Stimulated activated CD4-positive, alpha-beta T cell treated with anti-CD3 and anti-CD28 coated beads, Interleukin-12 subunit alpha, Interleukin-12 subunit beta, amount 100 ng/mL, for 48 hours (primary cell): ENCODE measurements at places on chromosomes 2 and 18.

GRCh38 chr2:159600752-159601151, 15.6 kb downstream of the BAZ2B start:
- DNase-seq = no peak

GRCh38 chr18:75784390-75784789, 356.9 kb upstream of the SMIM21 start:
- DNase-seq = no peak

DNA sequence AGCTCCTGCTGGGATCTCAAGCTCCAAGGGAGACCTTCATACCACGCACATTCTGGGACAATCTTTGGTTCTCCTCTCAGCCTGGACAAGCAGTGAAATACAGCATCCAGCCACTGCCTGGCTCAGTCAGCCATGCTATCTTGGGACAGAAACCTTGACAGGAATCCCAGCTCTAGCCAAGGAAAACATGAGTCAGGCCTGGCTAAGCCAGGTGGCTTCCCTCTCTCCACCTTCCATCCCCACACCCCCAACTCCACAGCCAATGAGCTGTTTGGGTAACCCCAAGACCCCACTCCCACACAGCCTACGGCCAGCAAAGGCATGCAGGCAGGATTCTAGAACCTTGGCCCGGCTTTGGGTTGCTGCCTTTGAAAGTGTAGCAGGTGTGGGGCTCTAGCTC, 64.9 kb downstream of the MCFD2 start:
- no peak for DNase-seq

- no peak for DNase-seq
These were observed 121.1 kb upstream of the PID1 start for GRCh38 chr2:229392196-229392595.

DNA sequence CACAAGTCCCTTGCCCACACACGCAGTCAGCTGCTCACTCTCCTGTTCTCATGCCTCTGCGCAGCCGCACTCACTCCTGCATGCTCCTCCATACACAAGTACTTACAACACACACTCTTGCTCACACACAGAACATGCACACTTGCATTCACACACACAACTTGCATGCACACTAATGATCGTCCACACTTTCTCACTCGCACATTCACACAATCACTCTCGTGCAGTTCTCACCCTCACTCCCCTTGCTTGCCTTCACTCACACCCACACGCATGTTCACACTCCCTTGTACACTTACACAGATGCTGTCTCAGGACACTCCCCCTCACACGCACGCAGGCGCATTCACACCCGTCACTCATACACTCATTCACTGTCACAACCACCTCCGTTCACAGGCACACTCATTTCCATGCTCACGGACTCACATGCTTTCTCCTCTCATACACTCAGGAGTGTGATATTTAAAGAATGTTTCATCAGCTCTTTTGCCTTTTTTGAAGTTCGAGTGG, 36.1 kb upstream of the LYPD6B start:
- no peak for DNase-seq

DNA sequence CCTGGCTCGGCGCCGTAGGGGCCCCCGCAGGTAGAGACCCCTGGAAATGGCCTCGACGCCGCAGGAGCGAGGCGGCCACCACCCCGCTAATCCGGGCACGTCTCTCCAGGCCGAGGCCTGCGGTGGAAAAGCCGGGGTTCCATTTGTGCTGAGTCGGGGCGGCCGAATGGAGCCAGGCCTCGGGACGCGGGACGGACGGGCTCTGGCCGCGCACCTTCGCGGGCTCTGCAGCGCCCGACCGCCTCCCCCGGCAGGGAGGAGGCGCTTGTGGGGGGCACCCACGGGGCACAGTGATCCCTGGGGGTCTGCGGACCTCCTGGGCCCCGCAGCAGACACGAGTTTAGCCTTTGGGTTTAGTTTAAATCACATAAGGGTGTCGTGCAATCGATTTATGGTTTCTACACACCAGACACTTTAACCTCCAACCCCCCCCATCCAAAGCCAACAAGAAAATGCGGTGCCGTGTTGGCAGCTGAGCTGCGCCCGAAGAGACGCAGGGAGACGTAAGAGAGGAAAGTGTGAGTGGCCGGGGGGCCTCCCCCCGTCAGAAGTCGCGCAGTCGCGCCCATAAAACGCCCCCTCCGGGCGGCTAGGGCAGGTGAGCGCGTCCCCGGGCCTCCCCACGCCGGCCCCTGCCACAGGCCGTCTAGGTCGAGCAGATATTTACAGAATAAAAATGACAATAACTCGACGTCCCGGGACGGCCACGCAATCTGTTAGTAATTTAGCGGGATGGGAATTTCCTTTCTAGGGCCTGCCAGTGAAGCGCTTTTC, 1.0 kb upstream of the NFATC1 start:
- DNase-seq = peak; percentile 74

DNA sequence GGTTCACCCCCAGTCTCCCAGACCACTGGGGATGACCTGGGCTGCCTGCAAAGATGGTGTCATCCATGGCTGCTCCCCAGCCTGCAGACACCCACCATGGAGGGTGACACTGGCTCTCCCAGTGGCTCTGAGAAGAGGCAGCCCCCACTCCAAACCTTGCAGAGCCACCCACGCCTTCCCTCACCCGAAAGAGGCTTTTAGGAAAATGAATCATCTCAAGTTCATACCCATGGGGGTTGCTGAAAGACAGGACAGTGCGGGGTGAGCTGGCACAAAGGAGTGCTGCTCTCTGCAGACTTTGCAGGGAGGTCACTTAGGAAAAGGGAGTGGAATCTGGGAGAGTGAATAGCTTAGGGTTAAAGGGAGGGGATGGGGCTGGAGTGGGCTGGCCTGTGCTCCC, 36.4 kb downstream of the MPHOSPH10 start:
- no peak for DNase-seq

- no peak for DNase-seq
These were observed 114.3 kb downstream of the LCLAT1 start for GRCh38 chr2:30561349-30561748.

DNA sequence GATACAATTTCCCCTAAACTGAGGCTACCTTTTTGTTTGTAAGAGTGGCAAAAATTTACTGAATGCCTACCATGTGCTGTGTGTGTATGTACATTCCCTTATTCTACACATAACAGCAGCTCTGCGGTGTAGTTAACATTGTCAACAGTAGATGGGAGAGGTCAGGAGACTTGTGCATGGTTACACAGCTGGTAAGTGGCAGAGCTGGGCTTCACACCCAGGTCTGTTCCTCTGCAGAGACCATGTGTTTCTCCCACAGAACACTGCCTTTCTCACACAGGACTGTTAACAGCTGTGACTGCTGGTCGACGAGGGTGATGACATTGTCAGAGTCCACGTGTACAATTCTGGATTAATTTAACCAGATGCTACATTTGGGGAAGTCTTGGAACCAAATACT, 49.1 kb downstream of the EML6 start:
- no peak for DNase-seq

DNA sequence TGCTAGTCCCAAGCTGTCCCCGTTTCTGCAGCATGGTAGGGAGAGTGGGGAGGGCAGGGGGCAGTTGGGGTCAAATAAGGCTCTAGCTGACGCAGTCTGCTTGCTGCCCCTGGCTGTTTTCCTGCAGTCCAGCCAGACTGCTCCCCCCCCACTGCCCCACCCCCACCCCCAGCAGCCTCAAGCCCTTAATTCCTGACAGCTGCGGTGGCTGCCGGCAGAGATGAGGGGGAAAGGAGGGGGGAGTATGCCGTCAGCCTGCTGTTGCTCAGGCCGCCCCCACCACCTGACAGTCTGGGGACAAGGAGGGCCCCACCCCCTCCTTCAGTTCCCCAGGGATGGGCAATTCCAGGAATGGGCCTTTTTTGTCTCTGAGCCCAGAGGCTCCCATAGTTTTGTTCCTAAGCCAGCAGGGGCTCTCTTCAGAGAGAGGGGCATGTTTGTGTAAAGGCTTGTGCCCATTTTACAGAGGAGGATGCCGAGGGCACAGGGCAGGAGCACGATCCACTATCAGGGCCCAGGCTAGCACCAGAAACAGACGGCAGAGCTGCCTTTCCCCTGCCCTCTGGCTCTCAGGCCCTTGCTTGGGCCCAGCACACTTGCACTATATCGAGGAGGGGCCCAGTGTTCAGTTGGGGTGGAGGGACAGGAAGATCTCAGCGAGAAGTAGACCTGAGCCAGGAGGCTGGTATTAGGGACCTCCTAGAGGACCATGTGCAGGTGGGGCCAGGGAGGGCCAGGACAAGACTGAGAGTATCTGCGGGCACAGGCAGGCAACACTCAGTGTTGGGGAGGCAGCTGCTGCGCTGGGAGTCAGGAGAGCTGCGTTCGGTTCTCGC, 1.5 kb upstream of the WNT10A start:
- DNase-seq = no peak

DNA sequence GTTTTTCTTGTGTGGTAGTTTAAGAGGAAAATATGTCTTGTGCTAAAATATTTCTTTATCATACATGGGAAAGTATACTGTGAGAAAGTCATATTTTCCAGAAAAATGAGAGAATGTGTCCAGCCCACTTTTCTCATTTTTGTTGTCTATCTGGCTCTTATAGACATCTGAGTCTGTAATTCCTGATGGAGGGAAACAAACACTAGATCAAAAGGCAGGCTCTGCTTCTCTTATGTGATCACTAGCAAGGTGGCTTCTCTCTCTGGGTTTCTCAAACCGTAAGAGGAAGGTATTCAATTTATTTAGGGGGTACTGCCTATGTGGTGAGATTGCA, 40.0 kb upstream of the PEX13 start:
- no peak for DNase-seq

DNA sequence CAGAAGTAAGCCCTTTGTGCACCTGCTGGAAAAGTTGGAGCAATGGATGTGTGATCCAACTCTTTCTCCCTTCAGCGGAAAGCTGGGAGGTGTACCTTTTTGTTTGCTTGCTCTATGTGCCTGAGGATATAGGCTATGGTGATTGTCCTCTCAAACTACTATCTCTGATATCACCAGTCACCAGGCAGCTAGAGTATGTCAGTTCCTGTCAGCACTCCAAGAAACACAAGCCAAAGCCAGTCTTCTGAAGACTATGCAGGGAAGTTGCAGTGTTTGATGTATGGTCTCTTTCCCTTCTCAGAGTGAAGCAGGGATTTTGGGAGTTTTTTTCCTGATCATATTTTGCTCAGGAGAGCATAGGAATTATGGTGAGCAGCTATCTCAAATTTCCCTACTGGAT, 146.4 kb downstream of the PTH2R start:
- no peak for DNase-seq

DNA sequence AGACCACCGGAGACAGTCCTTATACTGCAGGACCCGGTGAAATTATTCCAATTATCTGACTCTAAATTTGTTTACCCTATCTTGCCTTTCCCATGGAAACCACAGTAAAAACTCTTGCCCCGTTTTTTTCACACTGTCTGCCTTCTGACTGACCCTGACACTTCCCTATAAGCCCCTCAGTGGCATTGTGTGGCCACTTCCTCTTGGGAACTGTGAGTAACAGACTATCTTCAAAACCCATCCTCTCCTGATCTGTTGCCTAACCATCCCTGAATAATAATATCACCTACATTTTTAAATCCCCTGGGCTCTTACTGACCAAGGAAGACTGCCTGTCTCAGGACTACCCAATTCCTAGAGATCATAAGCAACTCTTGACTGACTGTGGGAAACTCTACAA, 42.6 kb upstream of the RNF152 start:
- no peak for DNase-seq

- DNase-seq = no peak
These were observed 592.1 kb downstream of the XIRP2 start for GRCh38 chr2:167480232-167480985.

DNA sequence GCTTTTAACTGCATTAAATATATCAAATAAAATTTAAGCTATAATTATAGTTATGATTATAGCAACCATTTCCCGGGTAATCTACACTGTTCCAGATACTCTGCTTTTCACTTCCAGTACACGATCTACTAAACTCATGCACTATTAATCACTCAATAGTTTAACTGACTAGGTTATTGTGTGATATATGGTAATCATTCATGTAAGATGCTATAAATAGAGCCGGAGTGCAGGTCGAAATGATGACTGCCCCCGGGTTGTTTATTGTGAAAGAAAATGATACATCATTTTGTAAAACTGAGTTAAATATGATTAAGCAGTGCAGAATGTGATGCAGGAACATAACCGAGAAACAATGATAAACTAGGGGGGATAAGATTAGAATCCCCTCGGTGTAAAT, 434.6 kb upstream of the DSEL start:
- no peak for DNase-seq

DNA sequence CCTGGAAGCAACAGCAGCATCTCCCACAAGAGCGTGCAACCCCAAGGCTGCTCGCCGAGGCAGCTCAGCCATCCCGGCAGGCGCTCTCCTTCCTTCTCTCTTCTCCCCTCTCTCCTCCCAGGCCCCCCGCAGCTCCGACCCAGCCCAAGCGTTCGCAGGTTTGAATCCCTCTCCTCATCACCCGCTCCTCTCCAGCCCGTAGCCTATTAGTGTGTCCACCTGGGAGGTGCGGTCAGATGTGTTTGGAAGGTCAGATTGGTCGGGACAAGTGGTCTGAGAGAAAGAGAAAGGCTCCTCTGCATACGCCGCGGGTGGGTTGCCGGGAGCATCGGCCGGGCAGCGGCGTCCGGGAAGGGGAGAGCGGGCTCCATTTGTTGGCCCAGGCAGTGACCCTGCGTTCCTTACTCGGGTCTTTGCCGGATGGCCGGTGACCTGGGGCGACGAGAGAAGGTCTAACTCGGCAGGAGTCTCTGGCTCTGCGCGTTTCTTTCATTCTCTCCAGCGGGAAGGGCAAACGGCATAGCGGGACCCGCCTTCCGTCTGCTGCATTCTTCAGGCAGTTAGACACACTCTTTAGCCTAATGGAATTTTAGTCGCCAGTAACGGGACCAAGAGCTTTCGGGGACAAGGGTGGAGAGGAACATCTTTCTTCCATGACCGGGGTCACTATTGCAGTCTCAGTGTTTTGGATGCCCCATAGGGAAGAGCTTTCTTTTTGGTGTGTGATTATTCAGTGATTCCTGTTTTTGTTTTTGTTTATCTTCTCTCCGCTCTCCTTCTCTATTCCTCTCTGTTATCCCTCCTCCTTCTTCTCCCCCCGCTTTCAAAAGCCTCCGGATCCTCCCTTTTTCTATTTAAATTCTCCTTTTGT, 1.1 kb upstream of the TMEFF2 start:
- no peak for DNase-seq

DNA sequence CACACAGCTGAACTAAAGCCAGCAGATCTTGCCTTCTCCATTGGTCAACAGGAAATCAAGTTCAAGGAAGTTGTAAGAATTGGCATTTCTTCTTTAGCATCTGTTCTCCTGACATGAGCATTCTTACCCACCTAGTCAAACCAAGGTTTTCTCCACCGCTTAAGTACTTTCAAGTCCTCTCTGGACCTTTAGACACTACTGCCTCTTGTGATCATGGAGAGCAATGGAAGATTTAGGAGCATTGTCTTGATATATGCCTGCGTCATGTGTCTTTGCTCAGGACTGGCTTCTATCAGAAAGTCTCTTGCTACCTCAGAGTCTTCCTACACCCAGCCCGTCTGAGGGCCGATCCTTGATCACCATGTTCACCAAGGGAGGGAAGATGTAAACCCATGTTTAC, 262.2 kb downstream of the PHLPP1 start:
- DNase-seq = no peak
